ENCODE measurements at places on chromosomes 5 and 9.
A peak's percentile ranks its signal among the peaks of the same experiment; 100 is the strongest.

DNA sequence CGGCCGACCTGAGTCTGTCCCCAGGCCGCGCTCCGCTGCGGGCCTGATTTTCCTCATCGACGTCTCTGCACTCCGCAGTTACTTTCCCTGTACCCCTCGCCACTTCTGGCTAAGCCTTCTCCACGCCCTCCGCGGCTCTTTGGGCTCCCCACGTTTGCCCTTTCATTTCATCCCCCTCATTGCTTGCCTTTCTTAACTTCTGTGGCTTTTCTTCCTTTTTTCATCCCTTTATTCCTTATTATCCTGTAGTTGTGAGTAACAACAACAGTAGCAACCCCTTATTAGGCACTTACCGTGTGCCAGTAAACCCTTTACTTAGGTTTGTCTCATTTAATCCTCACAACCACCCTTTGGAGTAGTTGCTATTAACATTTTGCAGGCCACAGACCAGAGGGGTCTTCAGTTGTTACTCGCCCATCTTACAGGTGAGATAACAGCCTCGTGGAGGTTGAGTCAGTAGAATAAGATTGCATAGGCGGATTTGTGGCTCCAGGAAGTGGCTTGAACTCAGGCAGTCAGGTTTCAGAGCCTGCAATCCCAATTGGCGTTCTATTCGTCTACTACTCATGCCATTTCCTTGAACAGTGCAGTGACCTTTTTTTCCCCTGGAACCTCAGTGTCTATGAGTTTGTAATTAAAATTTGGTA is 724 bp downstream of the TCERG1 start:
- peak; percentile 13 for DNase-seq

GRCh38 chr9:36560771-36561170 is 11.9 kb upstream of the MELK start:
- no peak for DNase-seq

DNA sequence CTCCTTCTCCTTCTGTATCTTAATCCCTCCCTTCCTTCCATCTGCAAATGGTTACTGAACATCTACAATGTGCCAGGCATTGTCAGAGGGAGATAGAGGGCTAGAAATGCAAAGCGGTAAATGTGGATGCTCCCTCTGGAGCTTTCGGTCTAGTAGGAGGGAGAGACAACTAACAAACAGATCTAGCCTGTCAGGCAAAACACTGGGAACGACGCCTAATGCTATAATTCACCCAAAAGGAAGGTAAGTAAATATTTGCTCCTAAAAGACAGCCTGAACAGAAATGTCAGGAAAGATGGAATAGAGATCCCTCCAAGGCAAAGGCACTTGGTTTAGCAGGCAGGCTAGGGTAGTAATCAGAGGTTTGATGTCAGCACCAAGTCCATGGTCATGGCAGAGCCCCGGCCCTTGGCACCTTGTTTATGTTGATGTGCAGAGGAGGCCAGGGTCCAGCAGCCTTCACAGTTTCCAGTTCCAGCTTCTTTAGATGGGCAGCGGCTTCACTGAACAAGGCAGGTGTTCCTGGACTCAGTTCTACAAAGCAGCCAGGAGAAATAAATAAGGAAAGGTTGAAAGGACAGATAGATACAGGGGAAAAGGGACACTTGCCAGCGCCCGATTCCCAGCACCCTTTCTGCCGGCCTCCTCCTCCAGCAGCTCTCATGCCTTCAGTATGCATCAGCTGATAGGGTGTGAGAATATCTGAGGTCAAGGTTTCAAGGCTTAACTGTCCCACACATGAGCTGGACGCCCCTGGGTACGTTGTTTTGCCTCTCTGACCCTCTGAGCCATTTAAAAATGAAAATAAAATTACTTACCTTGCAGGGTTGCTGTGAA is 46.5 kb upstream of the FRRS1L start:
- no peak for DNase-seq

DNA sequence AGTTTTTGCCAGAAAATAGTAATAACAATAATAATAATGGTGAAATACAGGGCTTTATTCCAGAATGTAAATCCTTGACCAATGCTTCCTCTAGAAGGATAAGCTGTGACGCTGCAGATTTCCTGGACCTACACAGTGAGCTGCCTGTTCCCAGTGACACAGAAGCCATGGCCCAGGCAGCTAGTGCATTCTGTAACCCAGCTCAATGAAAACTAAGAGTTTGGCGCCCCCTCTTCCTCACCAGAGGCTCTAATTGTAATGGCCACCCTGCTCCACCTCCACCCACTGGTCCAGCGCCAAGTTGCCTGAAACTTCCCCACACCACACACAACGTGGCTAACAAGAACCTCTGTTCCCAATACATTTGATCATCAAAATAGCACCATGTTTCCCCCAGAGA is 248.1 kb downstream of the CETN3 start:
- no peak for DNase-seq

DNA sequence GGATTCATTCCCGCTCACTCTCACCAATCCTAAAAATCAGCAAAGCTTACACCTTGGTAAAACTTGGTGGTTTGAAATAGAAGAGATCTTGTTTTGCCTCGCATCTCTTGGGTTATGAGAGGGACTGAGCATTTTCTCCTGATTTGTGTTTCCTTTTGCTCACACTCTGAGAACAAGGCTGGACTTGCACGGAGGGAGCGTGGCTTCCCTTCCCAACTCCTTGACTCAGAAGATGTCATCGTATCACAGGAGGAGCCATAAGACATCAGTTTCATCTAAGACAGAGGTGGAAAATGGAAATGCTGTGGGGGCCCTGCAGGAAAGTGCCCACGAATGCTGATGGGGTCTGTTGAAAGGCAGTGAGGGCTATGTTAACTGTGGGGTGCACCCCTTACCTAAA is 37.4 kb downstream of the CTSL start:
- no peak for DNase-seq

DNA sequence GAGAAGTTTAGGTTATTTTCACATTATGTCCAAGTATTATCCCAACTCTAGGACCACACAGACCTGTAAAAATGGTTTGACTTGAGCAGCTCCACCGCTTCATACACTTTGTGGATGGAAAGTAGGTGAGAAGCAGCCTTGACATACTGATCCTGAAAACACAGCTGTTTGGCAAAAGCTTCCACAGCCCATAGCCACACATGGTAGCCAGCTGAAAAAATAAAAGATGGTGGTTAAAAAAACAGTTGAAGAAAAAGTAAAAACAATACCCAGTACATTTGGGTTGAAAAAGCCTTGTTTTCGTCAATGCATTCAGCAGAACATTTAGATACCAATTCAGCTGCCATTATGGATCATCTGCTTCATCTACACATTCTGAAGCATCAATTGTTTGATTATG is 36.7 kb downstream of the GEMIN5 start:
- DNase-seq: no peak

DNA sequence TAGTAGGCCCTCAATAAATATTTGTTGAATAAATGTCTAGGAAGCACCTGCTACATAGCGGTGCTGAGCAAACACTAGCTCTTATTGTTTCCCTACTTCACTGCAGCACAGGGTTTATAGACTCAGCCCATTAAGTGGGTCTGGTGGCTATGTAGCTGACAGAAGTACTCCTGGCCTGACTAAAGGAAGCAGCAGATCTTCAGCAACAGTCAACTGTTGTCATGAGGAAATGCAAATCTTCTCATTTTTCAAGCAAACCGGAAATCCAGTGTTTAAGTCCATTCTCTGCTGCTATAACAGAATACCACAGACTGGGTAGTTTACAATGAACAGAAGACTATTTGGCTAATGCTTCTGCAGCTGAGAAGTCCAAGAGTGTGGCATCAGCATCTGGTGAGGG is 2.8 kb upstream of the TEX10 start:
- DNase-seq: no peak

GRCh38 chr5:9483779-9484178 is 62.1 kb downstream of the SEMA5A start:
- no peak for DNase-seq

- no peak for DNase-seq
These were observed 35.2 kb upstream of the SPARC start for GRCh38 chr5:151721812-151722391.

DNA sequence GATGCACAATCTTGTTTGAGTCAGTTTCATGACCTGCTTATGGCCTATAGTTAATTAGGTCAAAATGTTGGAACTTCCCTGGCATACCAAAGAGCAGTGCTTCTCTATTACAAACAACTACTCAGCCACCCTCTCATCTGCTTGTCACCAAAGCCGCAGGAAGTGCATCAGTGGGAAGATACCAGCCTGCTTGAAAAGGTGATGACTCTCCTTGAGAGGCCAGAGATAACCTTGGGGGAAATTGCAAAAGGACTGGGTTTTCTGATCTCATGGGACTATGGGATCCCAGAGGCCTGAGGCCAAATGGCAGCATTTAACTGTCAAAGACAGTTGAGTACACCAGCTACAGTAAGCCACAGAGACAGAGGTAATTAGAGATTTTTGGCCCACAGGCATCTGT is 69.9 kb downstream of the C9orf57 start:
- DNase-seq: no peak

GRCh38 chr5:149317281-149318048 is 27.8 kb upstream of the GRPEL2 start:
- DNase-seq: peak; percentile 62

GRCh38 chr5:14557203-14557770 is 24.3 kb upstream of the OTULINL start:
- no peak for DNase-seq

GRCh38 chr9:112371060-112371459 is 8.8 kb upstream of the HSDL2 start:
- no peak for DNase-seq

- no peak for DNase-seq
These were observed 261.4 kb upstream of the KLF4 start for GRCh38 chr9:107750741-107751566.

- DNase-seq: no peak
These were observed 20.2 kb upstream of the UBTD2 start for GRCh38 chr5:172303572-172304335.

DNA sequence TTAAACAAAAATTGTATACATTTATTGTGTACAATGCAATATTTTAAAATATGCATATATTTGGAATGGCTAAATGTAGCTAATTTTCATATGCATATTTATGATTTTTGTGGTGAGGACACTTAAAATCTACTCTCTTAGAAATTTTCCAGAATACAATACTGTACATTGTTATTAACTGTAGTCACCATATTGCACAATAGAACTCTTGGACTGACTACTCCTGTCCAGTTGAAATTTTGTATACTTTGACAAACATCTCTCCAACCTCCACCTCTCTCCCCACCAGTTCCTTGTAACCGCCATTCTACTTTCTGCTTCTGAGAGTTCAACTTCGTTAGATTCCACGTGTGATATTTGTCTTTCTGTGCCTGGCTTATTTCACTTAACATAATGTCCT is 49.2 kb upstream of the TAF11L2 start:
- DNase-seq: no peak

- no peak for DNase-seq
These were observed 47.2 kb upstream of the LPCAT1 start for GRCh38 chr5:1570975-1571374.

DNA sequence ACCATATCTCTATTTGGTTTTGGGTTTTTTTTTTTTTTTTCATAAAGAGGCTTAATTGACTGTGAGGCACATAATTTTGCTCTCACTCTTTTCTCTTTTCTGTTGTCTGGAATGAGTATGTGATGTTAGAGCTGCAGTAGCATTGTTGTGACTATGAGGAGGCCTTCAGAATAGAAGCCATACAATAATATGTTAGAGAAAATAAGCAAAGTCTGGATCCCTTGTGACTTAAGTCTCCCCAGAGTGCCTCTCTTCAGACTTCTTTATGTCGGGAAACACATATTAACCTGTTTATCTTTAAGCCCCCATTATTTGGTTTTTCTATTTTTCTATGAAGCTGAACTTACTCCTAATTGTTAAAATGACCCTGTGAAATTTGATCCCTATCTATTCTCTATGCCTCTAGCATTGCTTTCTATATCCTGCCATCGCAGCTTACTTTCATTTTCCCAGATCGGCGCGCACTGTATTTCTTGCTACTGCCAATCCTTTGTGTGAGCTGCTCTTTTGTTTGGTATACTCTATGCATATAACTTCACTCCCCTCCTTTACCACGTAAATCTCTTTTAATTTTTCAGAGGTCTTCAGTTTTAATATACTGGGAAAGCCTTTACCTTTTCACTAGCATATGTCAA is 372.5 kb upstream of the KCNN2 start:
- DNase-seq: no peak

GRCh38 chr9:86238861-86239770 is 20.3 kb downstream of the C9orf153 start:
- no peak for DNase-seq

DNA sequence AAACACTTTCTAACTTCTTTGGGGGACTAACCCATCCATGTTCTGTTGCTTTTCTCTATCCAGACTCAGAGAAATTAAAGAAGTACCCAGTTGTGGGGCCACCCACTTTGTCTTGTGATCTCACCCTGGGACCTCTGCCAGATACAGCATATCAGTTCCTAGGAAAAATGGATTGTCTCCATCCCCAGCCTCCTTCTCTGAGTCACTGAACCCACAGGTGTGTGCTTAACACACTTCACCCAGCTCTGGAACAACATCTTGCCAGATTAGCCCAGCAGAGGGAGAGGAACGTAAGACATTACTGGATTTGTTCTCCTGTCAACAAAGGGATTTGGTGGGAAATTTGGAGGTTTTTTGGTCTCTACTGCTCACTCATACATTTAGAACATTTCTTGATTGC is 19.2 kb downstream of the FAM240B start:
- DNase-seq: no peak

- no peak for DNase-seq
These were observed 77.8 kb upstream of the RAPGEF1 start for GRCh38 chr9:131817627-131818026.

GRCh38 chr5:167155387-167156005 is 1135.9 kb upstream of the WWC1 start:
- no peak for DNase-seq

DNA sequence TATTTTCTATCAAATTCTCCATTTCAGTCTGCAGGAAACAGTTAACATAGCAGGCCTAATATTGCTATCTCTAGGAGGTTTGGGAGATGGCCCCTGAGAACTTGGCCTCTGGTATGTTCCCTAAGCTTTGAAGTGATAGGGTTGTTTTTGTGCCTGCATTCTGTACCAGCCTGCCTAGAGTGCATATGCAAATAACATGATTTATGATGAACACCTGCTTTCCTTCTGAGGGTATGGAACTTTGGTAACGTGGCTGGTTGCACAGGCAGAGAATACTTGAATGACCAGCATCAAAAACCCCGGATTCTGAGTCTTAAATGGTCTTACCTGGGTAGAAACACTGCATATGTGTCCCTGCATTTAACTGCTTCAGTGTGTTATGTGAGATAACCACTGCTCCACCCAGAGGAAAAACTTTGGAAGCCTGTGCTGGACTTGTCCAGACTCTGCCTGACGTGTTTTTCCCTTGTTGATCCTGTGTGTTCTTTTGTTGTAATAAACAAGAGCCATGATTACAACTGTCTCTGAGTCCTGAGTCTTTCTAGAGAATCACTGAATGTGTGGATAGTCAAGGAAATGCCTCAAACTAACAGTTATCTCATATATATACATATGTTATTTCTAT is 111.3 kb upstream of the ABCA1 start:
- no peak for DNase-seq

- DNase-seq: peak; percentile 26
These were observed 35.5 kb upstream of the B4GALT1 start for GRCh38 chr9:33202552-33203201.

GRCh38 chr9:83401328-83401900 is 136.8 kb downstream of the FRMD3 start:
- DNase-seq: no peak

All from CD4-positive, alpha-beta T cell treated with Interleukin-12 subunit alpha and Interleukin-12 subunit beta, for 1 hour (primary cell).